Parietal lobe (tissue), 2 donors: ENCODE measurements at places on chromosomes 5 and 9. TPM values are rescaled to one million over a fixed set of nuclear protein-coding genes. Genes with fewer than 3 reads are reported as not detected.

Gene CCDC112
- total RNA-seq: 81.1 TPM

Gene BNC2
- total RNA-seq: 0.31 TPM

Gene CAMSAP1
- total RNA-seq: 183 TPM

Gene QRFP
- total RNA-seq: not detected

Gene ADGRD2
- not detected for total RNA-seq

Gene TAL2
- total RNA-seq: 6.3 TPM

Gene RETREG1
- total RNA-seq: 67.9 TPM

Gene NFIL3
- 28.5 TPM for total RNA-seq

Gene C5orf63
- 10.0 TPM for total RNA-seq

Gene PCDHGA11
- 40.4 TPM for total RNA-seq

Gene IL5
- not detected for total RNA-seq

Gene RASGRF2
- total RNA-seq: 22.5 TPM

Gene OMD
- total RNA-seq: not detected

Gene SLC1A1
- total RNA-seq: 36.0 TPM

Gene CDC23
- 36.3 TPM for total RNA-seq

Gene CTXN3
- total RNA-seq: 0.63 TPM

Gene GPX8
- total RNA-seq: 0.63 TPM

Gene CLIC3
- total RNA-seq: not detected

Gene LMX1B
- total RNA-seq: not detected

Gene PCDHB5
- total RNA-seq: 16.3 TPM

Gene NEUROG1
- total RNA-seq: 1.6 TPM

Gene RASEF
- total RNA-seq: 0.63 TPM

Gene BTNL8
- not detected for total RNA-seq

Gene ZNF658
- total RNA-seq: 22.8 TPM

Gene SPINK4
- total RNA-seq: not detected

Gene SREK1IP1
- 23.2 TPM for total RNA-seq

Gene TMC1
- 0.94 TPM for total RNA-seq

Gene ACER2
- total RNA-seq: 9.1 TPM

Gene PCDHGB1
- total RNA-seq: 20.3 TPM

Gene DMRTA1
- total RNA-seq: 0.63 TPM

Gene SFXN1
- total RNA-seq: 94.8 TPM

Gene MLLT3
- 188 TPM for total RNA-seq

Gene CDKN2A
- not detected for total RNA-seq

Gene FOXD4L4
- 1.6 TPM for total RNA-seq

Gene PCDHGA9
- 38.2 TPM for total RNA-seq

Gene SARDH
- total RNA-seq: 4.7 TPM

Gene GRIA1
- total RNA-seq: 356 TPM

Gene C5orf46
- not detected for total RNA-seq

Gene FAM221B
- not detected for total RNA-seq

Gene NDFIP1
- 230 TPM for total RNA-seq

Gene FGF10
- 1.3 TPM for total RNA-seq

Gene ROR2
- total RNA-seq: 0.94 TPM

Gene NPDC1
- 34.4 TPM for total RNA-seq

Gene IQGAP2
- total RNA-seq: 25.0 TPM

Gene TEK
- 7.2 TPM for total RNA-seq

Gene GDF9
- total RNA-seq: 0.94 TPM

Gene SNX30
- total RNA-seq: 29.7 TPM

Gene HSD17B3
- total RNA-seq: 0.63 TPM

Gene BRD8
- total RNA-seq: 95.8 TPM

Gene NR5A1
- not detected for total RNA-seq

Gene ARHGEF37
- 1.3 TPM for total RNA-seq
